ENCODE measurements at places on chromosomes 3 and 15.

DNA sequence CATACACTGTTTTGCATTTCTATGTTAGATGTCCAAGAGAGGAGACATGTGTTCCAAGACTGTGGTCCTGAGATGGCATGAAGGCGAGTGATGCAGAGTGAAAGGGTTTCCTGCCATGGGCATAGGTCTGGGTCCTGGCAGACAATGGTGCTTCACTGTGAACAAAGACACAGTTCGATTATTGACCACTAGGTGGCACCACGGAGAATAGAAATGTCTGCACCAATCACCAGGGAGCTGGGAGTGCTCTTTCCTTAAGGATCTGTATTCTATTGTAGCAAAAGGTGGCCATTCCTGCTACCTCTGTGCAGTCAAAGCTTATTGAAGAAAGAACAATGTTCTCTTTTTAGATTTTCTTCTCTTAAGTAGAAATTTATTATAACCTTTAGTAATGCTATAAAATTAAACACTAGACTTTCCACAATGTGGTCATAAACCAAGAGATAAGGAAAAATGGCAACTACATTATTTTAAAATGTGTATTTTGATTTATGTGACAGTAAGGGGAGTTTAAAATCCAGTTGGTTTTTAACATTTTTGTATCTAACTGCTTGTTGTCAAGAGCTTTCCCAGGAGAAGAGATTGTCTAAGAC lies 88.7 kb downstream of the GABRG3 start:
- peak; percentile 59 for DNase-seq

GRCh38 chr15:62877276-62877857 lies 165.2 kb upstream of the TPM1 start:
- DNase-seq = no peak

DNA sequence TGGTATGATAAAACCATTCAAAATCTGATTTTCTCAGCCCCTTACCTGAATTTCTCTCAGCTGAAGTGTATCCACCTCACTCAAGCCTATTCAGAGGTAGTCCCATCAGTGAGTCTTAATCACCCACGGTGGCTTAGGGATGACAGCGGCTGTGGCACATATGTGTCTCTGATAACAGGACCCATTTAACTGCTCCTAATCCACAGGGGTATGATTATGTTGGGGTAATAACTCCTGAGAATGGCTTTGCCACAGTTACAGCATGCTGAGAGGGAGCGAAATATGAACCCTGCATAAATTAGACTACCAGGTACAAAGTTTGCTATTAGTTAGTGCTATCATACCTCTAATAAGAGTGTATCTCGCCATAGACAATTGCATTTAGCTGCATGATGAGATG lies 10.6 kb downstream of the CLRN1 start:
- no peak for DNase-seq

- DNase-seq = no peak
These were observed 37.3 kb upstream of the B3GALNT1 start for GRCh38 chr3:161142486-161142885.

Measured in ACHN (cell line).